ENCODE measurements at places on chromosomes 1 and 21.

- peak; percentile 36 for DNase-seq
Observed at GRCh38 chr1:54996869-54997710, 1.6 kb upstream of the BSND start.

DNA sequence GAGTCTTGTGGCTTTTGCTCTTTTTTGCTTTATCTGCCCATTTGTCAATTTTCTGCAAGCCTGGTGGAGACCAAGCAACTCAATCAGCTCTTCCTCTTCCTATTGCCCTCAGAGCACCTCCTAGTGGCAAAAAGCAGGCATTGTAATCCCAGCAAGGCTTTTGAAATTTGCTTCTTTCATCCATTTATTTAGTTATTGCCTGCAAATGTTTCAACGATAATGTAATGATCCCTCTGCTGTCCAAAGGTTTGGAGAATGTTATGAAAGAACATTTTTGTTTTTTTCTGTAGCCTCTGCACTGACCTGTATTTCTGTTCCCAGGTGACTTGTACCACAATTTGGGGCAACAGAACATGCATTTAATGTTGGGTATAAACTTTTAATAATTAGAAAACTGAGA is 127.8 kb downstream of the GABPA start:
- DNase-seq, result no peak

DNA sequence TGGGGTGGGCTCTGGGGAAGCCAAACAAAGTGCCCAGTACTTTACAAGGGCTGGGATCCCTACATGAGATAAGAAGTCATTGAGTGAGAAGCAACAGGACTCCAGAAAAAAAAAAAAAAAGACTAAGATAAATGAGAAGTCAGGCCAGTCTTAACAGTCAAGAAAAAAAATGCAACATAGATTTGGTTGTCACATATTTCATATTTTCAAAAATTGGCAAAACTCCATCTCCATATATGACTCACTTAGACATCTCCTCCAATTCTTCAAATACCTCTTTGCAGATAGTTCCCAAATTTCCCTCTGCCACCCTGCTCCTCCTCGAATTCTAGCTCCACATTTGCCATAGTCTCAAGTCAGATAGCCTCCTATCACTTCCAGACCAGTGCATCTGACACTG is 20.9 kb upstream of the SIPA1L2 start:
- DNase-seq, result no peak

- DNase-seq, result no peak
Observed at GRCh38 chr21:25509862-25510261, 97.4 kb downstream of the MRPL39 start.

DNA sequence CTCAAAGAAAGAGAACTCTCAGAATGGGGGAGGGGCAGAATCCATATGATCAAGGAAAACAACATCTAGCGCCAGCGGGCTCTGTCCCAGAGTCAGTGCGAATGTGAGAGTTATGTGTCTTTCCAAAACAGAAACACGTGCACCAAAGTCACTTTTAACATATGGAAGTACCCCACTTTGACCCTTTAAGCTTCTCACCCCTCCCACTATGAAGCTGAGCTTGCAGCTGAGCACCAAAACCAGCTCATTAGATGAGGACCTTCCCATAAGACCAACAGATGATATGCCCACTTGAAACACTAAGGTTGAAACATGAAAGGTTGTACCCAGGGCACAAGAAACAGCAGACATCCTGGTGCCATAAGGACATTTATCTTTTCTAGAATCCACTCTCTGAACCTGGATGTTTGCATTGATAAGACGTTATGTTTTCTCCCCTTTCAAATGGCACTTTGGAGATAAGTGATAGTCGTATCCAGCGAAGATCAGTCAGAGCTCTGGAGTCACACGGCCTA is 171.0 kb downstream of the TGFBR3 start:
- DNase-seq, result no peak

- no peak for DNase-seq
Observed at GRCh38 chr21:46025113-46025770, 43.7 kb downstream of the COL6A1 start.

DNA sequence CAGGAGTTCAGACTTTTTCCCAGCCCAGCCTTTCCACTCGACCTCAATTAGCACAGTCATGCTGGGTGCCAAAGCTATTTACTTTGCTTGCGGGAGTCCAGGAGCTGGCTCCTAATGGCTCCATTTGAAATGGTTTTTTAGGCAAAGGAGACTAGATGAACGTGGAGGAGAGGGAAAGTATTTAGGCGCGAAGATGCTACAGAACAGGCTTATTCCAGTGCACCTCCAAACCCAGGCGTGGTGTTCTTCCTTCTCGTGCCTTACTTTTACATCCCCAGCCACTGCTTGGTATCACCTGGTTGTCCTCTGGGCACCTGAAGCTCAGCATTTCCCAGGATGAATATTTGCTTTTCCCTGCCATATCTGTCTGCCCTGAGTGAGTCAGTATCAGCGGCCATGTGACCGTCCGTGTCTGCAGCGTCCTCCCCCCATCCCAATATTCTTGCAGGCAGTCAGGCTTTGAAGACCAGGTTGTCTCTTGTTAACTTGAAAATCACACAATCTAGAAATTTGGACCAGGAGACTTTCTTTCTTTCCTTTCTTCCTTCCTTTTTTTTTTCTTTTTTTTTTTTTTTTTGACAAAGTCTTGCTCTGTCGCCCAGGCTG is 198.5 kb downstream of the DYRK1A start:
- DNase-seq, result no peak

DNA sequence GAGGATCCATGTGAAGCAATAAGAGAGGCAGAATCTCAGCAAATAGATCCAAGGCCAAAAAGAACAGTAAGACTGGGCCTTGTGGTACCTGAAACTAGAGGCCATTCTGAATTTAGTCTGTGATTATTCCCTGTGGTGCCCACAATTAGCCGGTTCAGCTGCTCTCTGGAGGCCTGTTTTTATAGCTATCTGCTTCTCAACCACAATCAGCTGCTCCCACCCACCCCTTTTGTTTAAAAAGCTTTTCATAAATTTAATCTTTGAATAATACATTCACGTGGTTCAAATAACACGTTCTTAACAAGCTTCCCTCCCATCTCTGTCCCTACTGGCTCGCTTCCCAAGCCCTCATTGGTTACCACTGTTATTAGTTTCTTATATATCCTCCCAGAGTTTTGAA is 18.0 kb downstream of the UBE2T start:
- no peak for DNase-seq

GRCh38 chr1:221727146-221728036 is 14.5 kb downstream of the DUSP10 start:
- DNase-seq, result no peak

GRCh38 chr21:15667010-15667409 is 62.8 kb upstream of the USP25 start:
- DNase-seq, result no peak

DNA sequence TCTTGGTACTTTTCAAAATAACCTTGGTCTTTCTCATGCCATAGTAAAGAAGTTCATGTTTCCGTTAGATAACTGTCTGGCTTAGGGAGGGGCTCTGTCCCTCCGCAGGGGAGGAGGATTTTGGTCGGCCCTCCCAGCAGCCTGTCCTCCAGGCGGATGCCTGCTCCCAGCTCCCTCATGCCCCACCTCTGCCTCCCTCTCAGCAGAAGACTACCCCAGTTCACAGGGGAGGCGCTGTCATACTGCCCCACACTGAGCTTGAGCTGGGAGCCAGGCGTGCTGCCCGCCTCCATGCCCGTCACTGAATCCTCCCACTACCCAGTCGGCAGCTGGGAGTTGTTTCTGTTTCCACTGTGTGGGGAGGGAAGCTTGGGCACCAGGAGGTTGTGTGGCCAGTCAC is 127.3 kb downstream of the CAMTA1 start:
- DNase-seq, result no peak

DNA sequence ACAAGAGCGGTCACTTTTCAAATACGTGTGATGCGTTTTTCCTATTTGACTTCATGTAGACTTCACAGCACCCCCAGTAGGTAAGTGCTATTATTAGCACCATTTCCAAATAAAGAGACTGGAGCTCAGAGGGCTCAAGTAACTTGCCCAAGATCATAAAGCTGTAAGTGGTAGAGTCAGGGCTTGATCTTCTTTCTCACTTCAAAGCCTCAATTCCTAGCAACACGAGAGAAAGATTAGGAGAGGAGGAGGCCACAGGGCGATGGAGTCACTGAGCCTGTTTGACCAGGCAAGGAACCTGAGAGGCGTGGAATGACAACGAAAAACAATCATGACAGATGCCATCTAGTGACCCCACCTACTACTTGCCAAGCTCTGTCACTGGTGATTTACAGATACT is 181.0 kb downstream of the FOXD2 start:
- no peak for DNase-seq

GRCh38 chr1:210434223-210434622 is 105.5 kb downstream of the HHAT start:
- no peak for DNase-seq

GRCh38 chr1:110612060-110612745 is 6.0 kb upstream of the KCNA2 start:
- DNase-seq, result no peak

DNA sequence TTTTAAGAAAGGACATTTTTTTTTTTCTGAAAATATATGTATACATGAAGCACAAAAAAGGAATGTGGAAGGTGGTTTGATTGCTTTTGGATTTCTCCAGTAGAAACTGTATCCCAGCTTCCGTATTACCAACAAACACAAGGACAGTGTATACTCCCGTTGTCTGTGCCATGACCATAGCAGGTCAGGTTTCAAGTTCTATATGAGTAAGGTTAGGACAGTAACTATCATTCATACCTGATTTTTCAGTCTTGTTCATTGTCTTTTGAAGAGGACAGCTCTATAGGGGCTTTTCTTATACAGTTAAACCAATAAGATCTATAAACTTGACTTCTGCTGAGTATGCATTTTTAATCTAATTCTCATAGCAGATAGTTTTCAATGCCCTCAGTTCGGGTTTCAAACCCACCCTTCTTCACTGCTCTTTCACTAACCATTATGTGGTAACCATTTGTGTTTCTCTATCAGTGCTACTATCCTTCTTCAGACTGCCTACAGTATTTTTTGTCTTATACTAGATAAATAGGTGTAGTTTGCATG is 19.6 kb downstream of the UBAP2L start:
- DNase-seq, result no peak

- DNase-seq, result no peak
Observed at GRCh38 chr1:86416343-86416742, 7.6 kb upstream of the CLCA2 start.
